ENCODE measurements at places on chromosomes 3 and 15.

- DNase-seq = no peak
Measured at GRCh38 chr15:27850981-27851857, 247.9 kb downstream of the OCA2 start.

GRCh38 chr3:53187430-53187829, 26.4 kb downstream of the PRKCD start:
- no peak for DNase-seq

GRCh38 chr3:45011756-45012508, 14.2 kb upstream of the CLEC3B start:
- DNase-seq = no peak

DNA sequence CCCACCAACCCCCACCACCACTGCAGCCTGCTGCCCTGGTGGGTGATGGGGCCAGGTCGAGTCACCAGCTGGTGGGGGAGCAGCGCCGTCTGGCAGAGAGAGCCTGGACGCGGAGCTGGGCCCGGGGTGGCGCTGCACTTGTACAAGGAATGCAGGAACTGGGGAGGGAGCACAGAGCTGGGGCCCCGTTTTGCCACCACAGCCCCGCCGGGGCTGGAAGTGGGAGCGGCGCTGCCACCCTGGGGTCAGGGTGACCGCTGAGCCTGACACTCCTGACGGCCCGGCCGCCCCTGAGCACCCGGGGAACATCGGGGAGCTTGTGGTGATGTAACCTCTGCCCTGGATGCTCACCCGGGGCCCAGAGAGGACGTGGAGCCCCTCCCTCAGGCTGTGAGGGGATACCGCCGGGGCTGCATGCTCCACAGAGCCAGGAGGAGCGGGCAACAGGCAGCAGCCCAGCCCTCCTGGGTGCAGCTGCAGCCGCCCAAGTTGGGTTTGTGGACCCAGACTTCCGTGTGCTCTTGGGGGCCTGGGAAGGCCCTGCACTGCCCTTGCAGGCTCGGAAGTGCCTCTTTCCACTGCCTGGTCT, 32.6 kb upstream of the IREB2 start:
- DNase-seq = no peak

- DNase-seq = no peak
Measured at GRCh38 chr15:89198934-89199333, 22.4 kb downstream of the RLBP1 start.

DNA sequence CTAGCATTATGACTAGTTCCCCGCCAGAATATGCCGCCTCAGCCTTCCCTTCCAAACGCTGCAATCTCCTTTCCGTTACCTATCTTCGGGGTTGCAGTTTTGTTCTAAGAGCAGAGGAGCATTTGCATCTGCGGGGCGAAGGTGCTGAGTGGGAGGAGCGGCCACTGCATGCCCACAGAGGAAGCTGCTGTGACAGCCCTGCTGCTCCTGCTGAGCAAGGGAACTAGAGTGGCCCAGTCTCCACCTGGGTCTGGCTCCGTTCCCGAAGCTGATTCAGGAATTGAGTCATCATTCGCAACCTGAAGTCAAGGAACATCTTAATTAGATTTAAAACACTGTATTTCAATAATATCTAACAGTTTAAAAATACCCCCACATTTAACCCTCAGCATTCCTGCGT, 98.2 kb upstream of the TJP1 start:
- no peak for DNase-seq

- DNase-seq = no peak
Measured at GRCh38 chr3:35648347-35648746, 9.0 kb downstream of the ARPP21 start.

GRCh38 chr3:117534138-117534537, 824.6 kb downstream of the TUSC7 start:
- no peak for DNase-seq

DNA sequence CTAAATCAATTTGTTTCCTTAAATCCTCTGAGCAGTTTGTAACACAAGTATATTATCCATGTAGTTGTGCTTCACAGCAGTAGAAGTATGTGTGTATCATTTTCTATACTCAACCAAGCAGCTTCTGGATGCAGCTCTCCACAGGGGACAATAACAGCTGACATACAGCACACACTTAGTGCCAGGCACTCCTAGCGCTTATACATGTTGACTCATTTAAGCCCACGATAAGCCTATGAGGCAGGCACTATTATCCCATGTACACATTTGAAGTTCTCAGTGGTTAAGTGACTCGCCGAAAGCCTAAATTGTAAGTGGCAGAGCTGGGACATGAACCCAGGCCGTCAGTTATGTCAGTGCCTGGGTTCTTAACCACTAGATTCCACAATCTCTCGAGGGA, 20.3 kb upstream of the LPP start:
- no peak for DNase-seq

GRCh38 chr15:52153900-52154895, 37.0 kb downstream of the GNB5 start:
- DNase-seq = no peak

DNA sequence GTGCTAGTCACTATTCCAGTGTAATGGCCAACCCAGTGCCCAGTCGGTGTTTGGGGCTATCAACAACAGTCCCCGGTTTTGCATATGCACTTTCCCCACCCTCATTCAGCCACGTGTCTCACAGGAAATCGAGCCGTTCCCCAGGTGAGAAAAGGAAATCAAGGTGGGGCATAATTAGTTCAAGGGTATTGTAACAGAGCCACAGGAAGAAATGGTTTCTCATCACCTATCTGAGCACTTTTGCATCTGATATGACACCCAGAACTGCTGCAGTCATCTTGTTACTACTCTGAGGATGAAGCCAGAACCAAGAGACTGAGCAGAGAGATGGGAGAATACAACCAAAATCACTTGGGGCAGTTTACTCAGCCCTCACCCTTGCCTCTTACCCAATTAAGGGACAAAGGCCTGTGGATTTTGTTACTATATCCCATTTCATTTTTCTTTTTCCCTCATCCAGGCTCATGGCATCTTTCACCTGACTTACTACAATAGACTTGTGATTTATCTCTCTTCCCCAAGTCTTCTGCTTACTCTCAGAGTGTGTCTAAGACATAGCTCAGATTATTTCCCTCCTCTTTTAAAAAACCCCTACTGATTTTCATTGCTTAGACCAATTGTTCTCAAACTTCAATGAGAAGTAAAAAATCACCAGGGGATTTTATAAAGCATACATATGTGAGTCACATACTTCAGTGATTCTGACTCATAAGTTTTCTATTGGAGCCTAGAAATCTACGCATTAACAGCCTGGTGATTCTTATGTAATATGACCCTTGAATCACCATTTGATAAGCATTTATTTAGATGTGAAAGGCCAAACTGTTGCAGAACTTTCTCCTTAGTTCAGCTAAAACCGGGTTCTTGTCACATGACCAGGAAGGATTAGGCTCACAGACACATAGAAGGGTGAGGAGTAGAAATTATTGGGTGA, 40.5 kb downstream of the TRAT1 start:
- no peak for DNase-seq

DNA sequence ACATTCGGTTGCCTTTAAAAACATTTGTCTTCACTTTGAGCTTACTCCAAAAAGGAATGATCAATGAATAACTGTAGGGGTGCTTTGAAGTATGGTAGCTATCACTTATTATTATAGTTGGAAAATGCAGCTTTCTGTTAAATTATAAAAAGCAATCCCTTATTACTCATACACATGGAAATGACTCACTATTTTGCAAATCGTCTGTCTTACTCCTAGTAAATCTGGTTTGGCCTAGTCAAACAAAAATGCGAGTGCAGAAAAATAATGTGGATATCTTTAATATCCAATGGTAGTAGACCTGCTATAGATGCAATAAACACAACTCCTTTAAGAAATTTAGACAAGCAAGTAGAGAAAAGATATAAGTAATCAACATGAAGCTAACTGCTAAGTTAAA, 112.5 kb downstream of the ZIC1 start:
- no peak for DNase-seq

- no peak for DNase-seq
Measured at GRCh38 chr3:87410110-87410509, 133.7 kb upstream of the POU1F1 start.

DNA sequence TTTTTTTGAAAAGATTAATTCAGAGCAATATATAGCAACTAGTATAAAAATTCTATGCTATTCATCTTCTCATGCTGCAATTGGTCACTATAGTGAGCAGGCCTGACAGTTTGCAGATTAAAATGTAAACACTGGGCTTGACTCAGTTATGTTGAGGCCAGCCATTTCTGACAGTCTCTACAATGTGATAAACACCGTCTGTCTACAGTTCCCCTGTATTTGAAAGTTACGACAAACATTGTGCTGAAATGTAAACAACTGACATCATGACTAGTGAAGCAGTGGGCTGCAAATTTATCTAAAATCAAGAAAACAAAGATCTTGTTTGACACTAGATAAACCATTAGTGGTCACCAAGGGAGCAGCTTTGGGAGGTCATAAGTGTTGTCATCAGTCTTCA, 197.4 kb downstream of the ISL2 start:
- no peak for DNase-seq

DNA sequence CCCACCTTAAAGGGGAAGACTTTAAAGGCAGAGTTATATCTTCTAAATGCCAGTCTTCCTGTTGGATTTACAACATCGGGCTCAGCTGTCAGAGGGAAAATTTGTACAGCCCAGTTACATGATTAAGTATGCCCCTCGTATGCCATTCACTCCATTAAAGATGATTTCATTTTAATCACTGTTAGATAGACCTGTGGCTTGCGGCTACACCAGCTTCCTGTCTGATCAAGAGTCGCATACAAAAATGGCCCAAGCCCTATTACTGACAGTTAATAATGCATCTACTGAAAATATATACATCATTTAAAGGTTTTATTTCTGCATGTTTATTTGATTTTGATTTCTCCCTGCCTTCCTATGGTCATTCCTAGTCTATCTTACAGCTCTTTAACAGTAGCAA, 7.1 kb downstream of the EIF4E3 start:
- no peak for DNase-seq

DNA sequence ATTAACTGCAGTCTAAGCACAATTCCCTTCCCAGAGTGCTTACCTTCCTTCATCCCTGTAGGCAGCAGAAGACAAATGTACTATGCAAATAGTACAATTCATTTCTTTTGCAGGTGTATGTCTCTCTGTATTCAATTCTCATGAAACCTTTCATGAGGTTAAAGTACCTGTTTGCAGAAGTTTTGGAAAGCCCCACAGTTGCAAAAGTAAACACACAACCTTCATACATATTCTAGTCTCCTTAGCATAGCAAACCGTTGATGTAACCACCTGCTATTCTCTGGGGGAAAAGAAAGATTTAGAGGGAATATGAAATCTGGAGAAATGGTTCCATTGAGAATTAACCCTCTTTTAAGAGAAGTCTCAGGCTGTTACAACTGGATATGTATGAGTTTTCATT, 200.3 kb upstream of the SUCLG2 start:
- no peak for DNase-seq

GRCh38 chr3:25768851-25769250, 14.4 kb downstream of the NGLY1 start:
- DNase-seq = no peak

DNA sequence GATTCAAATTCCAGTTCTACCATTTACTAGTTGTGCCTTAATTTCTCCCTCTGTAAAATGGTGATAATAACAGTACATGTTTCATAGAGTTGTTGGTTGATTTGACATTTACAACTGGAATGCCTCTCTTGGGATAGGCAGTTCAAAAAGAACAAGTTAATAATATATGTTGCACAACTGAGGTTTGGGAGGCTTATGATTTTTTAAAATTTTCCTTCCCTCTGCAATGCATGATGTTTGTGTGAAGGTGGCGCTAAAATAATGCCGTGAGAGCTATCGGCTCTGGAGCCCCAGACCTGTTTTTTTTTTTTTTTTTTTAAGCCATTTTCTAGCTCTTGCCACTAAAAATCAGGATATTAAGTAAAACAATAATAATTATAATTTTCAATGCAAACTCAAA, 18.6 kb downstream of the DNAJB11 start:
- DNase-seq = no peak

DNA sequence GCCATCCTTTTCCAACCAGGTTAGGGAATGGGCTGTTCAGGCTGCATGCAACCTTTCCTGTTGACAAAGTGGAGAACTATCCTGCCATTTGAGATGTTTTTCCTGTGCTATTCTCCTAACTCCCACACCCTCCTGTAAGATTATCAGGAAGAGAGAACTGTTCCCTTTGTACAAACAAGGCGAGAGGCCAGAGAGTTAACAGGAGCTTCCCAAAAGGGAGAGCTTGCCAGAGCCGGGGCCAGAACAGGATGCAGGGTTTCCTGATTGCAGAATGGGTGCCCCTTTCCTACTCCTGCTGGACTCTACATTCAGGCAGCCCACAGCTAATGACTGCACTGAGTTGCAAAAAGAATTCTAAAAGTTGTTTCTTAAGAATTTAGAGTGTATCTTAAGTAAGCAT, 17.1 kb downstream of the PML start:
- no peak for DNase-seq

DNA sequence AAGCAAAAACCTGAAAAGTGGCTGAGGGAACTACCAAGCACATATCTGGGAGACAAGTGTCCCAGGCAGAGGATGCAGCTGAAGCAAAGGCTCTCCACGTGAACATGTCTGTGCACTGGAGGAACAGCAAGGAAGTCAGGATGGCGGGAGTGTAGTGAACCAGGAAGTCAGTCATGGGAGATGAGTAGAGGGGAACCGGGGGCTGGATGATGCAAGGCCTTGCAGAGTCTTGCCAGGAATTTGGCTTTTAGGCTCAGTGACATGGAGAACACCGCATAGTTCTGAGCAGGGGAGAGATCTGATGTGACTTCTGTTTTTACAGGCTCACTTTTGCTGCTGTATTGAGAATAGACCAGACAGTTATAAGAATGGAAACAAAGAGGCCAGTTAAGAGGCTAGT, 19.0 kb downstream of the C2CD4A start:
- no peak for DNase-seq

DNA sequence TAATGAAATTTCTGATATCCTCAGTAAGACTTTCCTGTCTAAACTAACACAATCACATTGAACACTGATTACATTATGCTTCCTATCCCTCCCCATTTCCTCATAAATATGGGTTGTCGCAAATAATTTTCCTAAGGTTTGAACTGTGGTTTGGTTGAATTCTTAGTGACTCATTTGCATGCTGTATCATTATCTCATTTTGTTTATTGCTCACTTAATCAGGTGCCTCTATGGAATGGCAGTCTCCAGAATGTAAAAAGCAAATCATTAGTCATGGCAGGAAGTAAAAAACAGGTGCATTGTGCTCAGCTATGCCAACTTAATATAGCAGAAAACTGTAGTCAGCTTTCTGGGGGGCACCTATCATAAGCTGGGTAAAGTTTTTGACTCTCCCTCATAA, 216.0 kb upstream of the ZBTB20 start:
- no peak for DNase-seq

DNA sequence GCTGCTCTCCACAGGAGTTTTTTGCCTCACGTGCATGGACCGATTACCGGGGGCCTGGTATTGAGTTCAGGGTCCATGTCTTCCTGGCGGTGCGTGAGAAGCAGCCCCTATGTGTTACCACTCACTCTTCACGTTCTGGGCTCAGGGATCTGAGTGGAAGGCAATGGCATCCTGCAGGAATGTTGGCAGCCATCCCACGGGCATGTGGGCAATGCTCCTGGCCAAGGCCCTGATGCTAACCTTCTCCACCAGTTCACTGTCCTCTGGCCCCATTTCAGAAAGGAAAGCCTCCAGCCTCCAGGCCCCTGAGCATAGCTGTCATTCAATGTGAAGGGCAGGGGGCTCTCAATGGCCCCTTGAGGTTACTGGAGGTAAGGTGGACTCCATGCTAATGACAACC, 43.0 kb upstream of the KY start:
- no peak for DNase-seq
